ENCODE measurements at places on chromosomes 4 and X. TPM values are rescaled to one million over a fixed set of nuclear protein-coding genes. Genes with fewer than 3 reads are reported as not detected.

The ZNF732 gene
- not detected for total RNA-seq

The ZNF157 gene
- total RNA-seq: not detected

The GAGE13 gene
- total RNA-seq: not detected

The ADH4 gene
- 0.07 TPM for total RNA-seq

The FOXO4 gene
- 1.4 TPM for total RNA-seq

The LNX1 gene
- not detected for total RNA-seq

The CAPN6 gene
- total RNA-seq: not detected

The MSL3 gene
- 21.7 TPM for total RNA-seq

The SPANXD gene
- not detected for total RNA-seq

The AGTR2 gene
- total RNA-seq: not detected

The XAGE3 gene
- total RNA-seq: not detected

The HNRNPDL gene
- 242 TPM for total RNA-seq

The ASMT gene
- total RNA-seq: 0.28 TPM

The GPR50 gene
- 0.17 TPM for total RNA-seq
